CD4-positive, alpha-beta T cell treated with Interleukin-6 at 100 ng/mL for 8 hours (primary cell): ENCODE measurements at places on chromosomes 6 and 20.

GRCh38 chr6:142045380-142046278 lies 87.1 kb upstream of the GJE1 start:
- no peak for DNase-seq

- no peak for DNase-seq
Observed at GRCh38 chr20:2509794-2510193, 1.1 kb upstream of the ZNF343 start.

DNA sequence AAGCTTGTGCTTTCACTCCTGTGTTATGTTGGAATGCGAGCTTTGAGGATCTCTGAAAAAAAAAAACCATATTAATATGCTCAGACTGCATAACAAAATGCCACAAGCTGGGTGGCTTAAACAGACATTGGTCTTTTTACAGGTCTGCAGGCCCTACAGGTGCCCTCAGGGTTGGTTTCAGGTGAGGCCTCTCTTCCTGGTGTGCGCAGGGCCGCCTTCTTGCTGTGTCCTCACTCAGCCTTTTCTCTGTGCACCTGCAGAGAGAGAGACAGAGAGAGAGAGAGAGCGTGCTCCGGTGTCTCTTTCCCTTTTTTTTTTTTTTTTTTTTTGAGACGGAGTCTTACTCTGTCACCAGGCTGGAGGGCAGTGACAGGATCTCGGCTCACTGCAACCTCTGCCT lies 114.1 kb upstream of the SNX9 start:
- DNase-seq, result no peak

- DNase-seq, result no peak
Observed at GRCh38 chr6:32862725-32863124, 8.7 kb downstream of the PSMB9 start.

- DNase-seq, result no peak
Observed at GRCh38 chr20:9415426-9415825, 99.0 kb upstream of the LAMP5 start.

DNA sequence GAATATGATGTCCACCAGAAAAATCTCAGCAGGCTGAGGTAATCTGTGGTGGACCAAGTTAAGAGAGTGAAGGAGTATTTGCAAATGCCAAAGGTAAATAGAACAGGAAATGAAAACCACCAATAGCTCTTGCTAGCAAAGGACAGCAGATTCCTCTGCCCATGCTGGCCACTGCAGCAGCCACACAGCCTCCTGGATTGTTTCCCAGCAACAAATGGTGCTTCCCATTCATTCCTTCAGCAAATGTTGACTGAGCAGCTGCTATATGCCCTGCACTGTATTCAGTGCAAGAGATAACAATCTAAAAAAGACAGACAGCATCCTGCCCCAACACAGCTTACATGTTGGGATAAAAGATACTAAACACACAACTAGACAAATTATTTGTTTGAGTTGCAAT lies 11.0 kb downstream of the ROS1 start:
- DNase-seq, result no peak

DNA sequence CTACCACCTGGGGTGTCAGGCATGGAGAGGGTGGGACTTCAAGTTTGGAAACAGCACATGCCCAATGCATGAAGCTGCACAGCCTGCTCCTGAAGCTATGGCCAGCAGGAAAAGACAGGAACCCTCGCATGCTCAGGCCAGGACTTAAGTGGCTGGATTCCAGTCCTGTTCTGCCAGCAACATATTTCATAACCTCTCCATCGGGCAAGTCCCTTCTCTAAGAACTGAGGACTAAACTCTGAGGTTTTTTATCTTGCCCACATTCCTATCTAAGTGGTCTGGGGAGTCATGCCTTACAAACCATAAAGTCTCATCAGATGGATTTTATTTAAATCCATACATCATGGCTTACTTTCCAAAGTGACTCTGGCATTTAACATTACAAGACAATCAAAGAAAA lies 27.5 kb upstream of the AGPAT4 start:
- DNase-seq, result no peak

DNA sequence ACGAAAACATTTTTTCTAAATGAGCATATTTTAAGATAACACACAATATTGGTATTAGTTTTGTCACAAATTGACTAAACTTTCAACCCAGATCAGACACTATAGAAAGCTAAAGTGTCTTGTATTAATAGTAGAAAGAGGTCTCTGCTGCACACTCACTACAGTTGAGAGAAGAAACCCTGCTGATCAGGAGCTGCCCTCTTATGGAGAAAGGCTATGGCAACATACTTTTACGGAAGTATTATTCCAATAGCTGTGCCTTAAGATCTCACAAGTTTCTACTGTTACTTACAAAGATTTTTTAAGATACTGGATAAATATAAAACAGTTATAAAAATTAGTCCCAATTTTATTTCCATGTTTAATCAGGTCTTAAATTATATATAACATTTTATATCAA lies 155.7 kb downstream of the RIMS1 start:
- DNase-seq, result no peak

GRCh38 chr6:53731866-53732636 lies 62.8 kb upstream of the LRRC1 start:
- no peak for DNase-seq

DNA sequence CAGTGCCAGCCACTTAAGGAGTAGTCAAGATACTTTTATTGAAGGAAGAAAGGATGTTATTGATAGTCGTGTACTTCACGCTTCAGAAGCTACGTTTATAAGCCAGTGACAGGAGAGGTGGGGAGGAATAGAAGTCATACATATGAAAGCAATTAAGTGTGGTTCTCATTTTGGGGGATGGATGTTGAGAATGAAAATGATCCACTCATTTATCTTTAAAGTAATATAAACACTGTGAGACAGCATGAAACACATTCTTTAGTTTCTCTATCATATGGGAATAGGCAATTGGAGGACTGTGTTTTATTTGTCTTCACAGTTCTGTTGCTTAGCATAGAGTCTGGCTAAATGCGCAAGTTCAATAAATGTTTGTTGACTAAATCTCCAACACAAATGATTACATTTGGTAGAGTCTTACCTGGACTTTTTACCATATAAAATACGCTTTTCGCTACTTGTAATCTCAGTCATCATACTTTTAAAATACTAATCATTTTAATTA lies 35.2 kb downstream of the AK9 start:
- no peak for DNase-seq

- no peak for DNase-seq
Observed at GRCh38 chr6:139635401-139636130, 261.1 kb upstream of the CITED2 start.

DNA sequence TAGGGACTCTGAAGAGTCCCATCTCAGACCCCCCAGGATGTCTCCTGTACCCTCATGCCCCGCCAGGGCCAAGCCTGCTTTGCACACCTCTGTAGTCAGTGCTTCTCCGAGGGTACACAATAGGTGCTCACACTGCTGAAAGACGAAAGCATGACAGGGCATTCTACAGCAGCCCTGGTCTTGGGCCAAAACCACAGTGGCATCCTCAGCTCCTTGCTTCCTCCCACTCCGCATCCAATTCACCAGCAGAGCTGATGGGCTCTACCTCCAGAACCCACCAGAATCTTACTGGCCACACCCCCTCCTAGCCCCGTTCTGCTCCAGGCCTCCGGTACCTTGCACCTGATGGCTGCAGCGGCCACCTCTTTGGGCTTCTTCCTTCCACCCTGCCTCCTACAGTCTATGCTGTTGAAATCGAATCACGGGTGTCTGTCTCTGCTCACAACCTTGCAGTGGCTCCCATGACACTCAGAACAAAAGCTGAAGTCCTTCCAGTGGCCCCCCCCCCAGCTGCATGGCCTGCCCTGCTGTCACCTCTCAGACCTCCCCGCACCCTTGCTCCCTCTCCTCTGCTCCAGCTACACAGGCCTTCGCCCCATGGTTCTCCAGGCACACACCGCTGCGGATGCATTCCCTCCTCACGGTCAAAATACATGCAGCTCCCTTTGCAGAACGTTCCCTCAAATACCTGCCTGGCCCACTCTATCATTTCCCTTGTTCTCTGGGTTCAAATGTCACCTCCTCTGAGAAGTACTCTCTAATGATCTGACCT lies 1.2 kb downstream of the ANGPT4 start:
- no peak for DNase-seq

- DNase-seq, result no peak
Observed at GRCh38 chr20:46351357-46352058, 43.2 kb upstream of the CDH22 start.

- no peak for DNase-seq
Observed at GRCh38 chr6:69232911-69233448, 563.8 kb downstream of the LMBRD1 start.

DNA sequence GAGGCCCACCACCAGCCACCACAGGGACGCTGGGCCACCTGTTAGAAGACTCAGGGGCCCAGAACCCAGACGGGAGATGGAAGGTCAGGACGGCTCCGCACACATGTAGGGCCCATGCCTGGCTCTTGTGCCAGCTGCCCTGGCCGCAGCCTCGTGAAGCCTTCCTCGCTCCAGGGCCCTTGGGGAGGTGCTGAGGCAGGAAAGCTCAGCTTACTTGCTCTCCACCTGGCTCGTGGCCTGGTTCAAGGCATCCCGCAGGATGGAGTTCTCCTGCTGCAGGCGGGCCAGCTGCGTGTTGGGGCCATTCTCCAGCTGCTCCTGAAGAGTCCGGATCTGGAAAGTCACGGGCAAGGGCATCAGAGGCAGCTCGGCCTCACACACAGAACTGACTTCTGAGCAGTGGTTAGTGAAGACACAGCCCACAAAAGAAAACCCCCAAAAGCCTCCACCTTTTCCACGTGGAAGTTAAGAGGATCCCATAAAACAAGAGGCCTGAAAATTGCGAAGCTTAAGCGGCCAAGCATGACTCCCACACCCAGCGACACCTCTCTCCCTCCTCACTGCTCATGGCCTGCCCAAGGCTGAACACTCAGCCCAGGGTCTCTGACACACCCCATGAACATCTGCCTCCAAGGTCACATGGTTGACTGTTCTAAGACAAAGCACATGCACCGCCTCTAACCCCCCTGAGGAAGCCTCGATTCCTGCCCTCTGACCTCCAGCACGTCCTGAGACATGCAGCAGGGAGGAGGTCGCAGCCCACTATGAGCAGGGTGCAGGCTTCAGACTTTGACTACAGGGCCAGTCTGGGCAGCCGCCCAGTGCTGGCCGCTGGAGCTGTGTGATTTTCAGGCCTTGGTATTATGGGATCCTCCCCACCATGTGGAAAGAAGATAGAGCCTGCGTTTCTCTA lies 46.5 kb downstream of the RRBP1 start:
- DNase-seq, result no peak

DNA sequence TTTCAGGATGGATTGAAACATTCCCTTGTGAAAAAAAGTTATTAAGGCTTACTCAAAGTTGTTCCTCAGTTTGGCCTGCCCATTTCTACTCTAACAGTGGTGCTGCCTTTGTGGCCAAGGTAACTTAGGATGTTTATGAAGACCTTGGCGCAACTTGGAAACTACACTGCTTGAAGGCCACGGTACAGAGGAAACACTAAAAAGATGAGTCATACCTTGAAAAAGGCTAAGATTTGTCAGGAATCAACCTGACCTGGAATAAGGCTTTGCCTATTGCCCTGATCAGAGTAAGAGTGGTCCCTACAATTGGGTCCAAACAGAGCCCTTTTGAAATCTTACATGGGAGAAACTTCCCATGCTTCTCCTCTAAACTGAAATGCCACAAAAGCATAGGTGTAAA lies 119.9 kb upstream of the MOCS1 start:
- no peak for DNase-seq

DNA sequence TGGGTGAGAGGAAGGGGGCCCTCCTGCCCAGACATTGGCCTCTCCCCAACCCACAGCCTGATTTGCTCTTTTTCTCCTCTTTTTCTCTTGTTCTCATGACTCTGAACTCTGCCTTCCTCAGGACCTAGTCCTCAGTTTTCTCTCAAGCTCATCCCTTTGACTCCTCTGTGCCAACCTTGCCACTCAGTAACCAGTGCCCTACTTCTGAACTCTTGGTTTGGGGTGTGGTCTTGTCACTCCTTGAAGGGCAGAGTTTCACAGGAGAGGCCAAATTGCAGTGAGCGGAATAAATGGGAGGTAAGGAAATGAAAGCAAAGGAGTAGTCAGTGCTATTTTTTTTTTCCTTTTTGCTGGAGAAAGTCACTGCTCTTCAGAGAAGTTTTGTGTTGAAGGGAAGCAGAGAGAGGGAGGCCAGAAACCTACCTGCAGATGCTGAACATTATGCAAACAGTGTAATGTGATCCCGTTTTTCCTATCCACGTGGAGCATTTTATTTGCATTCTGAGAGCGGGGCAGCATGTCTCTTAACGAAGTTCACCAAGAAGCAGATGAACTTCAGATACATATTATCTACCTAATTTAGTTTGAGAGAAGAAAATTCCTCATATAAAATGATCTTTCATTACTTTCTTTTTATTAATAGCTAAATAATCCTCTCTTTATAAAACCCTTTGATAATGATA lies 26.9 kb downstream of the CFAP61 start:
- DNase-seq, result no peak

GRCh38 chr6:18293076-18293904 lies 29.0 kb upstream of the DEK start:
- no peak for DNase-seq
